EL (cell line): ENCODE measurements at places on chromosomes 3 and 15.
A peak's percentile ranks its signal among the peaks of the same experiment; 100 is the strongest.

GRCh38 chr3:184031187-184031792 is at the start of gene HTR3D:
Gene HTR3D (plus strand): TSS chr3:184031742. CDS start chr3:184031742, 0 bp downstream.
- peak; percentile 7 for DNase-seq

GRCh38 chr15:41797201-41797944 is 23.1 kb downstream of the MAPKBP1 start:
- no peak for DNase-seq

DNA sequence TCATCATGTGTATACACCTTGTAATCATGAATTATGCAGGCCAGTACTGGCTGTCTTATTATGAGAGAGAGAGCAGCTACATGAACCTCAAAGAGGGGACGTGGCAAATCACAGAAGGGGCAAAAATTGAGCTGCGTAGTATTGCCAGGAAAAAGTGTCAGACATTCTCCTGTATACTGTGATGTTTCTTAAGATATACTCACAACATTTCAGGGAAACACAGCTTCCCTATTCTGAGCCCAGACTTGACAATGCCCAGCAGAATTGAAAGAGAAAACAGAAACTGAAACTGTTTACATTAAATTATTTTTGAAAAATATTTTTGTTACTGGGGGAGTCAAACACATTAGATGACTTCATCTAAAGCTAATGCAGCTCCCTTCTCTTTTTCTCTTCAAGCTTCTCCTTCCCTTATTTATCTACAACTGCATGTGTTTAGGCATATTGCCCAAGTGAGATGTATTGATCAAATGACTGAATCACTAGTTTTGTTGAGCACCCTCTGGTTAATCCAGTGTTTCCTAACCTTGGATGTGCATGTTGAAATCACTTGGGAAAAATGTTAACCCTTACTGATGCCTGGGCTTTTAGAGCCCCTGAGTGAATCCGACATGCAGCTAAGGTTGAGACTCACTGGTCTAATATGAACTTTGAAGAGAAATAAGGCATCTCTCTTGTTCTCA is 39.5 kb downstream of the CADPS start:
- DNase-seq: no peak

DNA sequence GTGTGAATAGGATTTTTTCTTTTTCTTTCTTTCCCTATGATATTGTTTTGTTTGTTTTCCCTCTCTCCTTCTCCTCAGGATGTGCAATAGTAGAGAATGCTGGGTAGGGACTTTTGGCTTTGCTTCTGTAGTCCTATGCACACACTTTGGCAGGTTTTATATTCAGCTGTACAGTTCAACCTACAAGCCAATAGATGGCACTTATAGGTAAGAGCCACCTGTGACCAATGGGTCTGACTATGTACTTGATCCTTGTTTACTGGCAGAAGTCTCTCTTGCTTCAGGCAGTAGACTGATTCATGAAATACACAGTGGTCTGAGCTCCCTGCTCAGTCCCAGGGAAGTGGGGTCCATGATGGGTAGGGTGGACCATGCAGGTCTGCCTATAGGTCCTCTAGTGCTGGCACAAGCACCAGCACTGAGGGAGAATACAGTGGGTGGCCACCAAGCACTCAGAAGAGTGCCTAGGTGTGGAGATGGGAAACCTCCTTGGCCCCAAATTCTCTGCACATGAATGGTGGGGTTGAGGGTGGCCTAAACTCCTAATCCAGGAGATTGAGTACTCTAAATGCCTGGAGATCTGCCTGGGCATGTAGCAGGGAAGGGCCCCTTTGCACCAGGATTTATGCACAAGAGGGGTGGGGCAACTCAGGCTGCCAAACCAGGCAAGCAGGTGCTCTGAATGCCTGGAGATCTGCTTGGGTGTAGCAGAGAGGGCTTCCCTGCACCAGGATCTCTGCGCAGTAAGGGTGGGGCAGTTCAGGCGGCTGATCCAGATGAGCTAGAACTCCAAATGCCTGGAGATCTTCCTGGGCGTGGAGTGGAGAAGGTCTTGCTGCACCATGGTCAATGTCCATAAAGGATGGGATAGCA is 176.1 kb downstream of the DOCK3 start:
- no peak for DNase-seq

- DNase-seq: no peak
Measured at GRCh38 chr15:40355976-40356585, 1.9 kb upstream of the DISP2 start.

DNA sequence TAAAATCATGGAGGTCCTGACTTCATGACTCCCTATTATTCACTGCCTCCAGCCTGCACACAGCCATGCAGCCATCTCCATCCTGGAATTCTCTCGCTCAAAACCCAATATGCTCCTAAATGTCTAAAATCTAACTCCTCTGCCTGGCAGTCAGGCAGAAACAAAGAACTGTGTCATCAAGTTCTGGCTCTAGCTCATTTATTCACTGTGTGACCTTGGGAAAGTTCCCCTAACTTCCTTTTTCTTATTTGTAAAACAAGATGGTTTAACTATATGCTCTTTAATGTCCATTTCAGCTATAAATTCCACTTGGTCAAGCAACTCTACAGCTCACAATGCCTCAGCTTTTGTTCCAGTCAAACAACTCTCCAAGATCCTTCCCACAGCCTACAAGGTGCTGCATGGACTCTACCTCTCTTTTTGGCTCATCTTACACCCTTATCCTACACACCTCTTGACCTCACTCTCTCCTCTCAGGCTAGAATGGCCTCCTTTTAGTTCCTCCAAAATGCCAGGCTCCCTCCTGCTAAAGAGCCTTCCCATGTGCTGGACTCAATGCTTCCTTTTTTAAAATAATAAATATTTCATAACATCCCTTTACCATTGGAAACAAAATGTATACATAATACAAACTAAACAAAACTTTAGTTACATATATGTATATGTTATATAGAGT is 16.4 kb downstream of the PIK3CB start:
- DNase-seq: no peak

- DNase-seq: no peak
Measured at GRCh38 chr15:76575274-76575673, 238.7 kb downstream of the ISL2 start.

DNA sequence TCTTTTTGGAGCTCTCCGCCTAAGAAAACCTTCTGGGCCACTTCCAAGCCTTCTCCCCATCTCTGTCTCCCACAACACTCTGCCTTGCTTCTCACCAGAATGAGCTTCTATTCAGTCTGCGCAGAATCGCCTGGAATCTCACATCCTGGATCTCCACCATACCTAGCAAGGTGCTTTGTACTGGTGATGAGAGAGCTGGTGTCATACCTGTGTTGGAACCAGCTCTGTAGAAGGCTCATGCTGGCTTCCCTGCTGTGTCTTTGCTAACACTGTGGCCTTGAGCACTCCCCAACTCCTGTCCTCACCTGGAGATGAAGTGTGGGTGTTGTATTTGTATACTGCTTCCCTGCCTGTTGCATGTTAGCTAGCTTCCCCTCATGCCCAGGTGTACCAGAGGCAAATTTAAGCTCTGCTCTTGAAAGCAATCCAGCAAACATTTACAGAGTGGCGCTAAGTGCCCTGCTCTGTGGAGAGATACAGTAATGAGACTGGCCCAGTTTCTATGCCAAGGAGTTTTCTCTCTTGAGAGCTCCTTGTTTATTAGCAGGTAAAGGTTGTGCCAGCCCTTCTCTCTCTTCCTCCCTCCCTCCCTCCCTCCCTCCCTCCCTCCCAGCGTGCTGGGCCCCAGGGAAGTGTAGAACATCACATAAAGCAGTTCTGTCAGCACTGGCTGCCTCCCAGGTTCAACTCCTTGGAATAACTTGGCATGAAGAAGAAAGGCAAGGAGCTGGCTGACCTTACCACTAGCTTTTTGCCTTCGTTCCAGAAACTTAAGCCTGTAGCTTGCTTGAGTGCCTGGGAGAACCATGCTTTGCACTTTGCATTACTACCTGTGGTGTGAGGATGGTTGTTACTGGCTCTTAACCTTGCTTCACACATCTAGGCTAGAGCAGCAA is 54.9 kb downstream of the TRIM71 start:
- peak; percentile 17 for DNase-seq

DNA sequence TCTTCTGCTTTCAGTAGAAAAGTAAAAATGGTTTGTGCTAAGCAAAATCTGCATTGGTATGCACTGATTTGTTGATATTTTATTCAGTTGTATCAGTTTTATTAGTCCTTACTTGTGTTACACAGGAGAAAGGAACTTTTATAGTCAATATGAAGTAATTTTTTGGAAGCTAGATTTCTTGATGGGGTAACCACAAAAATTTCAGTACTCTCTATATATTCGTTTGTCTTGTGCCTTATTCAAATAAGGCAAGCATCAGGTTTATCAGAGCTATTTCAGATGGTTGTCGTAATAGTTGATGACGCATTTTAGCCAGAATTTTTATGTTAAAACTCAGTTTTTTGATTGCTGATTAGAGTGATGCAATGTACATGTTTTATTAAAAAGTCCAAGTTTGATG is 50.7 kb upstream of the NIPA1 start:
- DNase-seq: peak; percentile 76

GRCh38 chr3:188153437-188154013 is 432 bp upstream of the LPP start:
- peak; percentile 97 for DNase-seq

DNA sequence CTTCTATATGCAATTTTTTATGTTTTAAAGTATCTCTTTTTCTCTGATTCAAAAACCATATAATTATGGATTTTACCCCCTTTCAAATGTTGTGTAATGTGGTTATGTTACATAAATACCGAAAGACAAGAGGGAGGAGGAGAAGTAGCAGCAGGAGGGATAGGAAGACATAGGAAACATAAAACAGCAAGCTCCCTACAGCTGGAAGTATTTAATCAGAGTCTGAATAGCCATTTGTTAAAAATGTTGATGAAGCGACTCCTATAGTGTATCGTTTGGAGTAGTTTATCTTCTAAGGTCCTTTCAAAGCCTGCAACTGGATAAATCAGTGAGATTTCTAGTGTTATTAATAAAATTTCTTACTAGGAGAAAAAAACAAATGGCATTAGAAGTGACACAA is 598.1 kb upstream of the GOLIM4 start:
- no peak for DNase-seq

- no peak for DNase-seq
Measured at GRCh38 chr15:63460210-63461155, 43.9 kb upstream of the USP3 start.

DNA sequence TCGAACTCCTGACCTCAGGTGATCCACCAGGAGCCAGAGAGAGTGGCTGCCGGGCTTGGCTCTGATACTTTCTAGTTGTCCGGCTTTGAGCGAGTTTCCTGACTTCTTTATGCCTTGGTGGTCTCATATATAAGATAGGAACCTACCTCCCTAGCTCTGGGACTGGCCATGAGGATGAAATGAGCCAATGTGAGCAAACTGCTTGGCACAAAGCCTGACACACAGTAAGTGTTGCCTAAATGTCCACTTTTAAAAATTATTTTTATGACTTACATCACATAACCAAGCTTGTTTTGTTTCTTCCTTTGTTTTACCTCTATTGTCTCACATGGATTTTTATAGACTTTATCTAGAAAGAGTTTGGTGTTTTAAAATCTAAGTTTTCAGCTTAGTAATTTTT is 42.1 kb upstream of the CCDC174 start:
- DNase-seq: no peak

- DNase-seq: peak; percentile 39
Measured at GRCh38 chr15:81642451-81642990, 268.5 kb upstream of the TMC3 start.

- DNase-seq: no peak
Measured at GRCh38 chr3:73378207-73378606, 246.5 kb downstream of the PDZRN3 start.

DNA sequence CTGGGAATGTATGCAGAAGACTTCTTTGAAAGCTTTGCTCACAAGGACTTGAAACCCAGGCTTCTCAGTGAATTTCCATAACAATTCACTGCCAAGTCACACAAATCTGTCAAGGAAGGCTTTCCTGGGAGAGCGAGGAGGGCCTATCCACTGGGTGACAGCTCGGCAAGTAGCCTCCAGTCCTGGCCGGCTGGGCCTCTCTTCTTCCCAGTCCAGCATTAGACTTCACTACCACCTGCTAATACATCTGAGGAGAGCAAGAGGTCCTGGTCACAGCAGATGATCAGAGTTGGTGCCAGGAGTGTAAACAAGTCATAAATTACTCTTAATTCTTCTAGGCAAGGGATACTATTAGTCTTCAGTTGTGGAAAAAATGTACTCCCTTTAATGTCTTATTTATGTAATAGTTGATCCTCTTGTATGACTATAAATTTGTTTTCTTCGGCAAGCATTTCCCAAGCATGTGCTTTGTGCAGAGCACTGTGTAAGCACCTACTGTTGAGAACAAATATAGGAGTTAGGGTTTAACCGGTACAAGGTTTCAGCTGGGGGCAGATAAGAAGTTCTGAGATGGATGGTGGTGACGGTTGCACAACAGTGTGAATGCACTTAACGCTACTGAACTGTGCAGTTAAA is 162.9 kb downstream of the VGLL4 start:
- DNase-seq: no peak

DNA sequence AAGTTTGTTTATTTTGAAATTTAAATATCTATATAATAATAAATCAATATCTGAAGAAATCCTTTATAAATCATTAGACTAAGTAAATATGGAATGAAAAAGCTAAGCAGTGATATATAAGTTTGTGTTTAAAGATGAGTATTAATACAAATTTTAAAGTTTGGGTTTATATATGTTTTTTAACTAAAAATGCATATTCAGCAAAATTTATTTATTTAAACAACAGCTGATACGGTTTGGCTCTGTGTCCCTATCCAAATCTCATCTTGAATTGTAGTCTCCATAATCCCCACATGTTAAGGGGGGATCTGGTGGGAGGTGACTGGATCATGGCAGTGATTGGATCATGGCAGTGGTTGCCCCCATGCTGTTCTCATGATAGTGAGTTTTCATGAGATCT is 580.7 kb upstream of the EPHA6 start:
- DNase-seq: no peak

DNA sequence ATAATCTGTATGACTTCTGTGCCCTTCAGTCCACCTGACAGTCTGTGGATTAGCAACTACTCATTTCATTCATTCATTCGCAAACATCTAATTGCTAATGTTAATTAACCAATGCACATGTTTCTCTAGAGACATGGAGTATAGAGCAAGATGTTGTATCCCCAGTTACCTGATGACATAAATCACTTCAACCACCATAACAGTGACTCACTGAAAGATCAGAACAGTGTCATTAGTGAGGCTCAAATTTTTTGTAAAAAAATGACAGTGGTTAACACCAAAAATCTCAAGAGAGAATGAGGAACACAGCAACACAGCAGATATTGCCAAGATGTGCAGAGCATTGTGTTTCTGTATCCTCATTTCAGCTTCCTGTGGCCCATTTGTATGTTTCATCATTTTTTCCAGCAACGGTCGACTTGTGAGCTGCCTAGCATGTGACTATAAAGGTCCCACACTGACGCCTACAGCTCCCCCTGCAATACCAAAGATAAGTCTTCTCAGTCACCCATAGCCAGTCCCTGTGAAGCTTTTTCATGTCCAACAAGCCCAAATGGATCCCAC is 3.7 kb upstream of the PLD1 start:
- no peak for DNase-seq

- DNase-seq: peak; percentile 35
Measured at GRCh38 chr3:78978037-78978436, 789.8 kb downstream of the ROBO1 start.

GRCh38 chr3:144403040-144403457 is 431.4 kb downstream of the DIPK2A start:
- peak; percentile 38 for DNase-seq

- no peak for DNase-seq
Measured at GRCh38 chr3:55570271-55570711, 83.2 kb upstream of the WNT5A start.

GRCh38 chr15:74580538-74581350 is 34.9 kb upstream of the CLK3 start:
- no peak for DNase-seq

GRCh38 chr15:88390164-88390901 is 76.9 kb downstream of the MRPL46 start:
- no peak for DNase-seq

GRCh38 chr3:146501752-146502151 is 32.4 kb upstream of the PLSCR2 start:
- no peak for DNase-seq
